ENCODE measurements at places on chromosomes 16 and 17.

GRCh38 chr16:89051521-89052166 is 42.0 kb upstream of the ACSF3 start:
- no peak for DNase-seq

DNA sequence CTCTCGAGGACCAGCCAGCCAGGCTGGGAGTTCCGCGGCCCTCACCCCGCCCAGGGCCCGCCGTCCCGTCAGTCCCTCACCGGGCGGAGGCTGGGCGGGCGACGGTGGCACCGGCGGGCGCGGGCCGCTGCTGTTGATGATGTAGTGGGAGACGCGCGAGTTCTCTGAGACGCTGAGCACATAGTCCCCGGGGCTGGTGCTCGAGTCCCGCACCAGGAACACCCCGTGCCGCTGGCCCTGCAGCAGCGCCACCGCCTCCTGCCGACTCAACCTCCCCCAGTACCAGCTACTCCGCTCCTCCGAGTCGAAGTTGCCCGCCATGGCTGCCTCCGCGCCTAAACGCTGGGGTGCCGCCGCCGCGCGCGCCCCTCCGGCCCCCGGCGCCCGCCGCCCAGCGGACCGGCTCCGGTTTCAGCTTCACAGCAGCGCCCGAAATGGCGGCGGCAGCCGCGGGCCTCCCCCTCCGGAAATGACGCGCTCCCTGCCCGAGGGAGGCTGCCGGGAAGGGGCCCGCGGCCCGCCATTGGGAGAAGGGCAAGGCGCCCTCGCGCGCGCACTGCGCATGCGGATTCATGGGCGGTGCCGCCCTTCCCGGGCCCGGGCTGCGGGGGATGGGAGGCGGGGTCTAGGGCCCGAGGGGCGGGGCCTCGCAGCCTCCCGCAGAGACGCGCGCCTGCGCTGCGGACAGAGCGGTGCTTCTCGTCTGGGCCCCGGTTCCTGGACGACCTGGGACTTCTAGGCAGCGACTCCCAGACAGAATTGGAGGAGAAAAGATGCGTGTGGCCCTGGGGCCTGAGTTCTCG is at the start of gene CRK:
TSS of gene CRK (minus strand) at position 436 of the 803 bp plus-strand sequence. CDS start at position 321, 115 bp downstream.
- DNase-seq = peak; percentile 98

DNA sequence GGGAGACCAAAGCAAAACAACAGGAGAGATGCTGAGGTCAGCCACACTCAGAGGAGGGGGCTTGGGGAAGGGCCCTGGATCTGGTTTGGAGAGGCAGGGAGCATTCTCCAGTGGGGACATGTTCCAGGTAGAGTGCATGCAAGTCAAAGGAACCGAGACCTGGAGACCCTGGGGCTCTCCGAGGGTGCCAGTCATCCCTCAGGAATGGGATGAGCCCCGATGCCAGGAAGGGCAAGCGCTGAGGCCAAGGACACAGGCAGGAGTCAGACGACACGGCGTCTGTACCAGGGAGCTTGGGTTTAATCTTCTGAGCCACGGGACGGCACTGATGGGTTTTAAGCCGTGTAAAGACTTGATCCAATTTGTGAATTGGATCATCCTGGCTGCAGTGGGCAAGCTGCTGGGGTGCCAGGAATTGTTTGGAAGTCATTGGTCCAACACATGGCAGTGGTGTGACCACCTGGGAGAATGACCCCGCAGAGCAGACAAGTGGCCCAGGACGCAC is 32.9 kb upstream of the ANKRD40CL start:
- no peak for DNase-seq

DNA sequence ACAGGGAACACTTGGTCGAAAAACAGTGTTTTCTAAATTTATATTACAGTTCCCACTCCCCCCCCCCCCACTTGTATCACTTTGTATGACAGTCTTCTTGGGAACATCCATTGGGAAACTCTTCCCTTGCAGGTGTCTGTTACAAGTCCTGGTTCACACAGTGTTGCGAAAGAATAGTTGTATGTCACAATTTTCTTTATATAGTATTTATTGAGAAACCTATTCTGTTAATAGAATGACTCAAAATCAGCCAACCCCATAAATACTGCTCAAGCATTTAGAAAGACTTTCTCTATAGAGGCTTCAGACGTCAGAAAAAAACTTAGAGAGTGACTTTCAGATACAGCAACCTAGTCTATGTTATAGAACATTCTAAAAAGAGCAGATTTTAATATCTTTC is 414.4 kb downstream of the WWOX start:
- DNase-seq = no peak

- no peak for DNase-seq
Measured at GRCh38 chr17:8382052-8382879, 727 bp downstream of the RPL26 start.

DNA sequence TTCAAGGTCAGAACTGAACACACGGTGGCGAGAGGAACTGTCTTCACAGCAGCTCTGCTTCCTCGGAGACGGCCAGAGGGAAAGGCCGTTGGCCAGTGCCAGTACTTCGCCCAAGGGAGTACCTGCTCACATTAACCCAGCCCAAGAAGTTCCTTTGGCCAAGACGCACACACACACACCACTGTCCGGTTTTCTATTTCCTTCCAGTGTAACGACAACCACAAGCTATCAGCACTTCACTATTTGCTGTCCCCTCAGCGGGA is 744 bp upstream of the GGNBP2 start:
- DNase-seq = peak; percentile 17

DNA sequence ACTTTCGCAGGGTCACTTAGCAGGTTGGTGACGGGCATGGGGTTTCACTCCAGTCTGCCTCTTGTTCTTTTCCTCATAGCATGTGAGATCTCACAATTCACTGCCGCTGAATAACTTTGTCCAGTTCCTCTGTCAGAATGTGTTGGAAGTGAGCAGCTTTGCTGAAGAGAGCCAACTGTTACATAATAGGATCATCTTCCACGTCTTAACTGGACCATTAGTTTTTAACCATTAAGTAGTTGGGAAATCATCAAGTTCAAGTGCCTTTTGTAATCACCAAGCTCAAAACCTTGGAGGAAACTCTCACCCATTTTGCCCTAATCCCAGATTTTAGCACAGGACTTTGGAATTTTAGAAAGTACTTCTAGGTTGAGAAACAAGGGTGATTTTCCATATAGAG is 290.6 kb downstream of the WWOX start:
- no peak for DNase-seq

DNA sequence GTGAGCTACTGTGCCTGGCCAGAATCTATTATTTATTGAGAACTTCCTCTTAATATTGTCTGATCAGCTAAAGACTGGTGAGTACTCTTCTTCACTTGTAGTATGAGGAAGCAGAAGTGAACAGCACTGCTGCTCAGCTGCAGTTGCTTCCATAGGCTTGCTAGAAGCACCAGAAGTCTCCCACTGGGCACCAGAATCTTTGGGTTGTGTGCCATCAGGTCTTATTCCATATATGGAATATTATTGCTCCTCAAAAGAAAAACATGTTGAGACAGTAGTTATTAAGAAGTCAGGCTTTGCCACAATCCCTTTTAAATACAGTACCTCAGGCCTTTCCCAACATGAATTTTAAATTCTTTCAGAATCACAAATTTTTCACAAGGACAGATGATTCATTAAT is 17.2 kb downstream of the SNTB2 start:
- no peak for DNase-seq

DNA sequence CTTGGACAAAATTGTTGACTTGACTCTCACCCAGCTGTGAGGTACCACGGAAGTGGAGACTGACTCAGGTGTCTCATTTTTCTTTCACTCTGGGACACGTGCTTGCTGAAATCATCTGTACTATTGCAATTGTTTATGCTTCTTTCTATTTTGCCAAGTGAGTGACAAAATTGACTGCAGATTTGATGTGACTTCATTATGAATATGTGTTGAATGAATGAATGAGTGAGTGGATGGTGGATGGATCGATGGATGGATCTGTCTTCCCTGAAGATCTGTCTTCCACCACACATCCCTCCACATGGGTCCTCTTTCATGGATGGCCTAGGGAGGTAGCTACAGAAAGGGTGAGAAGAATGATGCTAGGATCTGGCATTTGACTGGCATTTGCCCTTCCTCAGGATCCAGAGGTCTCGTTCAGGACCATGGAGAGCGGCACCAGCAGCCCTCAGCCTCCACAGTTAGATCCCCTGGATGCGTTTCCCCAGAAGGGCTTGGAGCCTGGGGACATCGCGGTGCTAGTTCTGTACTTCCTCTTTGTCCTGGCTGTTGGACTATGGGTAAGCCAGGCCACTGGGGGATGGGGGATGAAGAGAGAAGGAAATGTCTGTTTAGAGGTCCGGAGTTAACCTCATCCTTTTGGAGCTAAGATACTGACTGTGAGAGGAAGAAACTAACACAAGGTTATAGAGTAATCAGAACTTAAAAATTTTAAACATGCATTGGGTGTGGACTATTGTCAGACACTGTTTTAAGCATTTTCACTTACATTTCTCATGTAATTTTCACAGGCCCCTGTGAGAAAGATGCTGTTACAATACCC is 12.7 kb downstream of the SLC5A11 start:
- no peak for DNase-seq

- no peak for DNase-seq
Measured at GRCh38 chr17:51044976-51045375, 75.7 kb downstream of the SPAG9 start.

GRCh38 chr17:66542967-66543520 is 240.6 kb downstream of the PRKCA start:
- no peak for DNase-seq

GRCh38 chr17:45006927-45007461 is 38.9 kb upstream of the C1QL1 start:
- no peak for DNase-seq

DNA sequence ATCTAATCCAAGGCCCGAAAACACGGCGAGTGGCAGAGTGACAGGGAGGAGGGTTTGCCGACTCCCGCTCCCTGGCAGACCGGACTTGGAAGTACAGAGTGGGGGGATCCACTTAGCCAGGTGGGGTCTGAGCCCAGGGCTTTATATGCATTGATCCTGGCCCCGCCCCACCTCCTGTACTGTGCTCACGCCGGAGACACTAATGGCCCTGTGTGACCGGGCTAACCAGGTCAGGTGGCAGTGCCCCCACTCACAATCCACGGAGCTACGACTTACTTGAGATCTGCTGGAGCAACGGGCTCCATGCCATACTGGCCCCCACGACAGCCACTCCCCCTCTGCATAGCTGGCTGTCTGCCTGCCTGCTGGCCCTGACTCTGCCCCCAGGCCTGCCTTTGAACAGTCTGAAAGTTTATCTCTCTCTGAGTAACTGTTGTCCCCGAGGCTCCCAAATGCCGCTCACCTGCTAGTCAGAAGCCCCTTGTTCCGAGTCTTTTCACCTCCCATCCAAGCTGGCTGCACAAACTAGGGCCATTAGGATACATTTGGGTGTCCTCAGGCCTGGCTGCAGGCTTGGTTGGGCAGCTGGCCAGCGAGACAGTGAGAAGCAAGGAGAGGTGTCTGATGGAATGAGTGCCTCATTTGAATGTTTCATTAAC is 28.0 kb downstream of the CACNA1G start:
- DNase-seq = no peak

DNA sequence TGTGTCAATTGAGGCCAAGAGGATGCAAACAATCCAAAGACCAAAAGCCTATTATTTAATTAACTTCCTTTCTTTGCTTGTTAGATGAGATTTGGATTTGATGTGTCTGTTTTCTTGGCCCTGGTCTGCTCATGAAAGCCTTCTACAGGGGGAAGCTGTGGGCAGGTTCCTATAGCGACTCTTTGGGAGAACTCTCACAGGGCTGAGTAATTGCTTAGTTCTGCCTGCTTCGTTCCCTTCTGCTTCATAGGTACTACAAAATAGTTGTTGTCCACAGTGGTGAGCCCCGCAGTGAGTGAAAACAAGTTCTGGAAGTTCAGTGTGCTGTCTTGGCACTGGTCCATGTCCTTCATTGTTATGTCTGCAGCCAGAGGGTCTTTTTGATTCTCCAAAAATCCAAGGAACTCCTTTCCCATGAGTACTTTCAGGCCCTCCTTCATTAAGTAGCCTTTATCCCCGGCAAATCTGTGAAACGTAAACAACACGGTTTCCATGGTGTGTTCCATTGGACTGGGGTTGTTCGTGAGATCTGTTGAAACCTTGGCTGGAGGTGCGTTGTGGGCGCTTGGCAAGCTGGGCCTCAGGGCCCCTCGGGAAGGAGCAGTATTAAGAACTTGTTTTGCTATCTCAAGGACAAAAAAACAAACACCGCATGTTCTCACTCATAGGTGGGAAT is 30.0 kb upstream of the ANKRD40CL start:
- no peak for DNase-seq

DNA sequence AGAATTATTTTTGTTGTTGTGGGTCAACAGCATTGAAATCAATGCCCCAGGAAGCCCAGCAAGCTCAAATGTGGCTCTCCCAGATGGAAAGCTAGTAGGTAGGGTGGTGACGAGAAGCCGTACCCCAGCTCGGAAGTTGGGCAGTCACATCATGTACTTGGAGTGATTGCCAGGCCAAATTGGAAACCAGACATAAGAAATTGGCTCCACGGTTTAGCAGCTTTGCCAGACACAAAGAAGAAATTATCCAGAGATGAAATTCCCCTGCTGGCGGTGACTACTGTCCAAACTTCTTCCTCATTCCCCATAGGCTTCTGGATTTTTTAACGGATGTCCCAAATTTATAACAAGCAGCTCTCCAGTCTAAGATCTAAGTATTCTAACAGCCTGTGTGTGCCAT is 95.9 kb downstream of the OR1D5 start:
- DNase-seq = no peak

- no peak for DNase-seq
Measured at GRCh38 chr17:35889818-35890773, 9.9 kb upstream of the CCL5 start.

DNA sequence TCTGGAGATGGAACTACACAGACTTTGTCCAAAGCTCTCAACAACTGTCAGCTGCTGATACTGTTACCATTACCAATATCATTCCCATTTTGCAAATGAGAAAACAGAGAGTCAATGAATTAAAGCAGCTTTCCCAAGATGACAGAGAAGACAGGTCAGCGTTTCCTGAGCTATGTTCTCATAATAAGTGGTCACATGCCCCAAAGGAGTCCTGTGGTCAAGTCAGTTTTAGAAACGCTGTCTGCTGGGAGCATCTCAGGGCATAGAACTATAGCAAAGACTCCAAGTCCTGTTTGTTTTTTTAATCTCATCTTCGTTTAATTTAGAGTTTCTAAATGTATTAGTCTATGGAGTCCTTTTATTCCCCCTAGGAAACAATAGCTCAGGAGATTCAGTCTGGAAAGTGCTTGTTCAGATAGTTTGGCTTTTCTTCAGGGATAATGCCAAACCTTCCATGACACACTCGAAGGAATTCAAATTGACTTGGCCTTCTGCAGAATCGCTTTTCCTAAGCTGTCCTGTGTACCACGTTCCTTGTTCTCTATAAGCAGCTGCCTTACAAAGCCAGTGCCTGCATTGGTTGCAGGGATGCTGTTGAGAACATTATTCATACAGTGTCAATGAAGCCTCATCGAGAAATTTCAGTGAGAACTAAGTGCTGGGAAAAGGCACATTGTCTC is 12.1 kb downstream of the CCDC42 start:
- DNase-seq = no peak

- DNase-seq = no peak
Measured at GRCh38 chr16:80457871-80458270, 82.9 kb upstream of the DYNLRB2 start.
